ENCODE measurements at places on chromosomes 6 and 20.

GRCh38 chr6:16929809-16930208, 168.5 kb upstream of the ATXN1 start:
- no peak for DNase-seq

GRCh38 chr6:12715437-12715836, 1.1 kb upstream of the PHACTR1 start:
- no peak for DNase-seq

DNA sequence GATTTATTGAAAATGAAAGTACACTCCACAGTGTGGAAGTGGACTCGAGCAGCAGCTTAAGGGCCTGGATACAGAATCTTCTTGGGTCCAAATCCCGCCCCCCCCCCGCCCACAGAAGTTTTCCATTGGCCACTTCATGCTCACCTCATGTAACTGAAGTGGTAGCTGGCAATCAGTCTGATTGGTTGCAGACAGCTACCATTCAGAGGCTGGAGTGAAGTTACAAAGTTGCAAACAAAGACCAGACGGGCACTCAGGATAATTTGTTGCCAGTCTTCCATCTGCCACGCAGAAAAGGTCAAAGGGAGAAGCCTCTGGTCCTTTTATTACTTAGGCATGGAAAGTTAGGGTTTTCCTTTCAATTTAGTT, 25.8 kb upstream of the FABP7 start:
- DNase-seq, result no peak

- DNase-seq, result no peak
Observed at GRCh38 chr6:145055567-145055966, 679.8 kb downstream of the EPM2A start.

DNA sequence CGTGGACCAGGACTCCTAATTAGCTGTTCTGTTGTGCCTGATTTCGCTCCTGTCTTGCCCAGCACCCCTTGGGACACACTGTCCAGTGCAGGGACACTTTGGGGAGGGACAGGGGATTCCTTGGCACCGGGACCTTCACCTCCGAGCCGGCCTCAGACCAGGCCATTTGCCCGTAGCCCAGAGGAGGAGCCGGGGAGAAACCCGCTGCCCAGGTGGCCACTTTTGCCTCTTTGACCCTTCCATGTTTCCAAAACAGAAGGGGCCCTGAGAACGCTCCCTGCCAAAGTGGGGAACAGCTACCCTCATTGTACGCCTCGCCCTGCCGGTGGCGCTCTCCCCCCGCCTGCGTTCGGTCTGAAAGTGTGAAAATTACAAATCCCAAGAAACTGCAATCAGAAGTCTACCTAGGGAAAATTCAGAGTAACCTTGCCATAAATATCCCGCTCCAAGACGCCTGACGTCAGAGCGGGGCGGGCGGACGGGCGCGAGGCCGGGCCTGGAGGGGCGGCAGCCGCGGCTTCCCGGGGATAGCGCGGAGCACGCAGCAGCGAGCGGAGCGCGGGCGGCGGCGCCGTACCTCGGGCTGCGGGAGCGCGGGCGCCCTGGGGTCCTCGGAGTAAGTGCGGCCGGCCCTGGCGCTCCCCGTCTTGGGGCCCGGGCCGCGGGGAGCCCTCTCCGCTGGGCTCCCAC, at the start of gene DAAM2:
Gene DAAM2 (plus strand): TSS at position 527 of the 690 bp plus-strand sequence. CDS start 63,927 bp downstream, outside the sequence.
- DNase-seq, result no peak

- no peak for DNase-seq
Observed at GRCh38 chr6:129659590-129660345, 50.2 kb downstream of the ARHGAP18 start.

GRCh38 chr6:134964451-134965203, 14.7 kb upstream of the ALDH8A1 start:
- DNase-seq, result no peak

DNA sequence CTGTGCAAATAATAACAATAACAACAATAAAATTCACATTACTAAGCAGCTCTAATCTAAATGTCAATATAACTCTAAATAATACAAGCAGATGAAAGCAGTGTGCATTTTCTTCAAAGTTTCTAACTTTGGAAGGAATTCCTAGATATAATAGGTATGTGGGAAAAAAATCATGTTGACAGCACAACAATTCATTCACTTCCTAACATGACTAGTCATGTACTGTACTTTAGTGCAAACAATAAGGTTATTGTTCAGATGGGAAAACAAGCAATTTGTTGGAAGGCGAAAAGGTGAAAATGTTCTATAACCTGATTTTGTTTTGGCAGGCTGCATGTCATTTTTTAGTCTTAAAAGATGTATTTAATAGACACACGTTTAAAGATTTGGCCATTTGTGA, 484.3 kb upstream of the JAG1 start:
- DNase-seq, result no peak

GRCh38 chr6:150670311-150670710, 70.6 kb downstream of the PLEKHG1 start:
- no peak for DNase-seq

GRCh38 chr20:24950128-24950835, 1.2 kb downstream of the CST7 start:
- DNase-seq, result no peak

GRCh38 chr6:44022671-44023352, 104.4 kb downstream of the MRPL14 start:
- no peak for DNase-seq

DNA sequence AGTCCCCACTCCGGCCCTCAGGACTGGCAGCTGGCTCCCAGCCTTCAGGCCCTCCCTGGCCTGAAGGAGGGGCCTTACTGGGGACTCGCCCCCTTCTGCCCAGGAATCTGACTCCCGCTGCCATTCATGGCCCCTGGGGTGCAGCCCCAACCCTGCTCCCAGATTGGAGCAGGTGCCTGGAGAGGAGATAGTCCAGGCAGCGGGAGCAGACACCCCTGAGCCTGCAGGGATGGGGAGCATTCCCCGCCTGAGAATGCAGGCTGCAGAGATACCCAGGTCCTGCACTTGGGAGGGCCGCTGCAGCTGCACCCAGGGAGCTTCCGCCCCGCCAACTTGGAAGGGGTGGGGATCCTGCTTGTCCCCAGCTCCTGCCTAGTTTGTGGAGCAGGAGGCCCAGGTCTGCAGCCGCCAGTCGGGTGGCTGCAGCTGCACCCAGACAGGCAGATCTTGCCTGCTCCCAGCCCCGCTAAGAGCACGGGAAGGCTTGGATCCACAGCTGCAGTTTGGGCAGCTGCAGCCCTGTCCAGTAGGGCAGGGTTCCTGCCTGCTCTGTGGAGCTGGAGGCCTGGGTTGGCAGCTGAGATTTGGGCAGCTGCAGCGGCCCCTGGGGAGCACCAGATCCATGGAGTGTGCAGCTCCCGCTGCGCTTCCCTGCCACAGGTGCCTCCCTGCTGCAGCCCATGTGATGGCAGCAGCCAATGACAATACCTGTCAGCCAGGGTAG, 5.2 kb downstream of the GTSF1L start:
- DNase-seq, result no peak

DNA sequence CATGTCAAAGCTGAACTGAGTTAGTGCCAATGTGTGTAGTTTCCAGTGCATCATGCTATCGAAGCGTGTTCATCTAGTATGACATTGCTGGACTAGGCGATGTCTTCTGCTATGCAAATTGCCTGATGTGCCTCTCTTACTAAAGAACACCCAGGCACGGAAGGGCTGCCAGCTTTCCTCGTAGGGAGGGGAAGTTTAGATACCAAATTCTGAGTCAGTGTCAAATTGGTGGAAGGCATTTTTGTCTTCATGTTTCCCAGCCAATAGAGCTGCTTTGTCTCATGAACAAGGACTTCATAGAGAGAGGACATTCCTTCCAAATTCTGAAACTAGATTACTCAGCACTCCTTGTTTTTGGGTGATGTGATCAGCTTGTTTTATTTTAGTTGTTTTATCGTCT, 320.1 kb downstream of the BTBD3 start:
- DNase-seq, result no peak

GRCh38 chr20:60057866-60058807, 99.9 kb downstream of the CDH26 start:
- DNase-seq, result no peak

- no peak for DNase-seq
Observed at GRCh38 chr6:167845856-167846255, 19.1 kb downstream of the AFDN start.

DNA sequence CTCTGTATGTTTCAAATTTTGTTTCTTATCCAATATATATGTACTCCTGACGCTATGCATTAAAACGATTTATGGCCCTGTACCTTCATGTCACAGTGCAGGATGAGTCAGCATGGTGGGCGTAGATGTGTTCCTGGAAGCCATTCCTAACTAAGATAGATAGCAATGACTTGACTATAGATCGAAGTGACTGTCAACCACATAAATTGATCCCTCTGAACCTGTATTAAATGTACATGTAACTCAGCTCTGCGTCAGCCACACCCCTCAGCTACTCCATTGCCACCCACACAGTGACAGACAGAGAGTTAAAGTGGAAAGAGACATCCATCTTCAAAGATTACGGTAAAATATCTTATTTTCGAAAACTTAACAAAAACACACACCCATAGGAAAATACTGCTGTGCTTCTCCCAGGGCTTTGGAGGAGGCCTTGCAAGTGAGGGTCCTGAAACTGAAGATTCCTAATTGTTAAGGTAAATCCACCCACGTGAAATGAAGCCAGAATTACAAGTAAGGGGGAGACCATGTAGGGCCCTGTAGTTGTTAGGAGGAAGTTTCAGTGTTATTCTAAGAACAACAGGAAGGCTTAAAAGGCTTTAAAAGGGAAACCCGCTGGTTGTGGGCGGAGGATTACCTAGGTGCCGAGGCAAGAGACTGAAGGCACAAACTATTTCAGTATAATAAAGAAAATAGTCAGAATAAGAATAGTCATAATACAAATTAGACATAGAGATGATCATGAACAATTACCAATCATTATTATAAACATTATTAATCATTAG, 10.3 kb upstream of the RAD21L1 start:
- DNase-seq, result peak; percentile 42

GRCh38 chr20:62238569-62239277, 402 bp downstream of the OSBPL2 start:
- no peak for DNase-seq

- DNase-seq, result no peak
Observed at GRCh38 chr6:40992746-40993145, 46.3 kb downstream of the UNC5CL start.

- DNase-seq, result no peak
Observed at GRCh38 chr6:52243282-52243893, 912 bp downstream of the IL17F start.

DNA sequence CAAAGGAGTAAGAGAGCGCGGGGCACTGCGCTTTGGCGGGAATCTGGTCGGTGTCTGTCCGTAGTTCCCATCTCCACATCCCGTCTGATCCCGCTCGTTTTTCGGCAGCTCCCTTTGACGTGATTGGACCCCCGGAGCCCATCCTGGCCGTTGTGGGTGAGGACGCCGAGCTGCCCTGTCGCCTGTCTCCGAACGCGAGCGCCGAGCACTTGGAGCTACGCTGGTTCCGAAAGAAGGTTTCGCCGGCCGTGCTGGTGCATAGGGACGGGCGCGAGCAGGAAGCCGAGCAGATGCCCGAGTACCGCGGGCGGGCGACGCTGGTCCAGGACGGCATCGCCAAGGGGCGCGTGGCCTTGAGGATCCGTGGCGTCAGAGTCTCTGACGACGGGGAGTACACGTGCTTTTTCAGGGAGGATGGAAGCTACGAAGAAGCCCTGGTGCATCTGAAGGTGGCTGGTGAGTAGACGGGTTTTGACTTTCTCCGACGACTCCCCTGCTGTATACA, 1.4 kb downstream of the BTN1A1 start:
- peak; percentile 7 for DNase-seq

DNA sequence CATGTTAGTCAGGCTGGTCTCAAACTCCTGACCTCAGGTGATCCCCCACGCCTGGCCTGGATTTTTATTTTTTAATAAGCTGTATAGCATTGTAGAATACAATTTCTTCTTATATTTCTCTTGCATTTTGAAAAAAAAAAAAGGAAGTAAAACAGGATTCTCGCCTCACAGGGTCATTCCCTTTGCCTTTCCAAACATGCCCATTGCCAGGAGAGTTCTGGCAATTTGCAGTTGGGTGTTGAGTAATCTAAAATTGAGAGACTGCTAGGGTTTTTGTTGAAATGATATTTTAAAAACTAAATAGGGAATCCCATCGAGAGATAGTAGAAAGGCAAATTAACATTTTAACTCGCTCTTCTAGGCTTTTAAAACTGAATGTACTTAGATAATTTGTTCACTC, 196.1 kb downstream of the JARID2 start:
- no peak for DNase-seq

DNA sequence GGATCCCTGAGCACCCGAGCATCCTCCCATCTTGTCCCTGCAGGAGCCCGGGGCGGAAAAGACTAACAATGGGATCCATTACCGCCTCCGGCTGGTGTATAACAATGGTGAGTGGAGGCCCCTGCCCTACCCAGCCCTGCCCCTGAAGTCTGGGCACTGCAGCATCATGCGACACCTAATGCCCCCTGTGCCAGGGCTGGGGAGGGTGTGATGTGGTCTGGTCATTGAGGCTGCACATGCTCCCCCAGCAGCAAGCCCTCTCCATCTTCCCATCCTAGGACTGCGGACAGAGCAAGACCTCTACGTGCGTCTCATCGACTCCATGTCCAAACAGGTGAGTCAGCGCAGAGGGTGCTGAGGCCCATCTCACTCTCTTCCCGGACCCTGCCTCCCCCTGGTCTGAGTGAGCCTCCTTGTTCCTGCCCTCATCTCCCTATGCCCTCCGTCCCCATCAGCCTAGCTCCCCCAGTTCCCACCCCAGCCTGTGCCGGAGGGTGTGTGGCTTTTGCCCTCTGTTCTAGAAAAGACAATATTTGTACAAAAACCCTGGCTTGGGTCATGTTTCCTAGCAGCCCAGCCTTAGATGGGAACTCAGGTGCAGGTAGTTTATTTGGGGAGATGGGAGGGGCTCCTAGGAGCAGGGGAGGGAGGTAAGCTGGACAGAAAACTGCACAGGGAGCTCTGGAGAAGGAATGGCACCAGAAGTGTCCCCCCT, 13.5 kb downstream of the EBF4 start:
- DNase-seq, result no peak

- no peak for DNase-seq
Observed at GRCh38 chr6:152922706-152923105, 60.1 kb downstream of the FBXO5 start.

DNA sequence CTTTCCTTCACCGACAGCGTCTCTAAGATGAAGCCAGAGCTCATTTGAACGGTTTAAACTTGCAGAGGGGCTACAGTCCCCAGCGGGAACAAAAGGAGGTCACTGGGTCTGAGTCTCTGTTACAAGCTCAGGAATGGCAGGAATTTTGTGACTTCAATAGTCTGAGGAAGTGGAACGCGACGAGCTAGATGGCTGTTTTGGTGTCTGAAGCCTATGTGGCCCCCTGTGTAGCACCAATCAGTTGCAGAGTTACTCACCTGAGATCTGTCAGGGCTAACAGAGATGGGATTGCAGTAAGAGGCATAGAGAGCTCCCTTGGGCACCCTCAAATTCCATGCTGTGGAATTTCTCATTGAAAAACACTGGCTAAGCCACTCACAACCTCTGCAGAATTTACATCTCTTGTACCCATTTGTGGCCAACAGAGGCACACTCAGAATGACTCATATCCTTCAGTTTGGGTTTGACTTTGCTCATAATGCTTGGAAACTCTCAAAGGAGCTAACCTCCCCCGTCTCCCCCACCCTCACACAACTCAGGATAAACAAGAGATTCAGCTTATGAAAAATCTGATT, 7.1 kb upstream of the TCP11 start:
- DNase-seq, result no peak
